Fibroblast of skin of back (primary cell): ENCODE measurements at places on chromosomes 13 and 19.
A peak's percentile ranks its signal among the peaks of the same experiment; 100 is the strongest.

GRCh38 chr13:95954266-95954665 is 98.9 kb downstream of the UGGT2 start:
- no peak for DNase-seq

- no peak for DNase-seq
These were observed 1470.9 kb downstream of the UQCRFS1 start for GRCh38 chr19:27742041-27742440.

- DNase-seq, result no peak
These were observed 6.8 kb downstream of the DCUN1D2 start for GRCh38 chr13:113483504-113484293.

GRCh38 chr13:48906200-48906599 is 69.5 kb upstream of the FNDC3A start:
- no peak for DNase-seq

GRCh38 chr13:101283782-101284181 is 132.5 kb downstream of the NALCN start:
- DNase-seq, result no peak

GRCh38 chr19:1284293-1284978 is 1.2 kb upstream of the EFNA2 start:
- DNase-seq, result no peak

DNA sequence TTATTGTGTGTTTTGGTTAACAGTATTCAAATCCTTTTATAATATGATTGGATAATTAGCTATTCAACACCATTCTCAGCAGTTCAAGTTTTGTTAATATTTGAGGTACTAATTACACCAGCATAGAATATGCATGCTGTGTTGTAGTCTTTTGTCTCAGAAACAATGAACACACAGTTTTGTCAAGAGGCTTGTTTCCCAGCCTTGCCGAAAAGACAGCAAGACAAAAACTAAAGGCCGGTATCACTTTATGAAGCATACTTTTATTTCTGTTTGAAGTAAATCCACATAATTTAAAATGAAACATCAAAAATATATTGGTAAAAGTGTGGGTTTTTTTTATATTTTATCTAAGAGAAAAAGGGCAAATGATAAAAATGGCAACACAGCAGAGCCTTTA is 7.5 kb downstream of the GPR180 start:
- no peak for DNase-seq

DNA sequence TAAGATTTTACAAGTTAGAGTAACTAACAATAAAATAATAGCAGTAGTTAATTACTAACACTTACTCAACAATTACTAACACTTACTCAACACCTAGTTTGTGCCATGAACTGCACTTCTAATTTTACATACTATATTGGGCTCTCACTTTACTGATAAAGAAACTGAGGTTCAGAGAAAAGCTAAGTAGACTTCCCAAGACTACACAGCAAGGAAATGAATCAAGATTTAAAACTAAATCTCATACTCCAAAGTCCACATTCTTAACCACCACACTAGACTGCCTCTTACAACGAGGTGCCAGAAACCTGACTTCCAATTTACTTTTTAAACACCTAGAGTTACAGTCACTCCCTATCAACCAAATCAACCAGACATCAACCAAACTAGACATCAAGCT is 25.1 kb downstream of the RBM26 start:
- no peak for DNase-seq

DNA sequence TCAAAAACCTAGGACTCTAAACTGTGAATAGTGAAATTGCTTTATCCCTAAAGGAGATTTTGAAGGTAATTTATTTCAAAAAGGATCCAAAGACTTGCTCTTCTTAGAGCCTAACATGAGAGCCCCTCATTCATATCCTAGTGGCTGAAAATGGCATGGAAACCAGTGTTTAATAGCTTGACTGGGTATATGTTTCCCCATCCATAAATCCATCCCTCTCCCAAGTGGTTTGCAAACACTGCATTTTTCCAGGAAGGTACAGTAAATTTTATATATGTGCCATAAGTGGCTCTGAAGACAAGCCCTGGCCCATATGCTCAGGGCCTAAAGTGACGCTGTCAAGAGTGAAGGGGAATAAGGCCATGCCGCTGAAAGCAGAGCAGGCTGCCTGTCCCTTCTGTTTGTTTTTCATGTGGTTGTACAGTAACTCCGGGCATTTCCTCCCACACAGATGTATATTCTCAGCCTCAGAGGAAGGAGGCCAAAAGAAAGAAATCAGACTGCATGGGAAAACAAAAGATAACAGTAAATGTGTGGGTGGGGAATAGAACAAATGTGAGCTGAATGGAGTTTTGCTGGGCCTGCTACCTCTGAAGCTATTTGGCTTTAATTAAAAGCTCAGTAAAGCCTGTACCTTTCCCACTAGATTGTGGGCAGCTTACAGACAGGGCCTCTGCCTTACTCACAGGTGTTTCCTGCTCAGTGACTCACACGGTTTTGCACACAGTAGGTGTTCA is 181.9 kb downstream of the PCDH9 start:
- peak; percentile 81 for DNase-seq

- DNase-seq, result no peak
These were observed 598.1 kb downstream of the TBC1D4 start for GRCh38 chr13:74883834-74884233.

DNA sequence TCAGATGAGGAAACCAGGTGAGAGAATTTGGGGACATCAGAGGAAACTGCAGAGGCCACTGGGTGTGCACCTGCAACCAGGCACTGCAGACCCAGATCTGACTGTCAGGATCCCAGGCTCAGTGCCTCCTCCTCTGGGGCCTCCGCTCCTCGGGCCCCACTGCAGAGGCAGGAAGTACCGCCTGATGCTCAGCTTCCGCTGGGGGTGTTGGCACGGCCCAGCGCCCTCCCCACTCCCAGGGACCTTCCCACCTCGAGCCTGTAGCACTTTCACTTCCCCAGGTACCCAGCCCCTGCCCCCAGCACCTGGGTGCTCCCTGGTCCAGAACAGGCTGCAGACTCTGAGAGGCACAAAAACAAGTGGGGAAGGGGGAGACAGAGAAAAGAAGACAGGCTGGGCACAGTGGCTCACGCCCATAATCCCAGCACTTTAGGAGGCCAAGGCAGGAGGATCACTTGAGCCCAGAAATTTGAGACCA is 1.4 kb upstream of the CD37 start:
- no peak for DNase-seq

- no peak for DNase-seq
These were observed 12.7 kb upstream of the DPY19L3 start for GRCh38 chr19:32392901-32393300.

- DNase-seq, result no peak
These were observed 341.4 kb downstream of the LIG4 start for GRCh38 chr13:107873926-107874325.

DNA sequence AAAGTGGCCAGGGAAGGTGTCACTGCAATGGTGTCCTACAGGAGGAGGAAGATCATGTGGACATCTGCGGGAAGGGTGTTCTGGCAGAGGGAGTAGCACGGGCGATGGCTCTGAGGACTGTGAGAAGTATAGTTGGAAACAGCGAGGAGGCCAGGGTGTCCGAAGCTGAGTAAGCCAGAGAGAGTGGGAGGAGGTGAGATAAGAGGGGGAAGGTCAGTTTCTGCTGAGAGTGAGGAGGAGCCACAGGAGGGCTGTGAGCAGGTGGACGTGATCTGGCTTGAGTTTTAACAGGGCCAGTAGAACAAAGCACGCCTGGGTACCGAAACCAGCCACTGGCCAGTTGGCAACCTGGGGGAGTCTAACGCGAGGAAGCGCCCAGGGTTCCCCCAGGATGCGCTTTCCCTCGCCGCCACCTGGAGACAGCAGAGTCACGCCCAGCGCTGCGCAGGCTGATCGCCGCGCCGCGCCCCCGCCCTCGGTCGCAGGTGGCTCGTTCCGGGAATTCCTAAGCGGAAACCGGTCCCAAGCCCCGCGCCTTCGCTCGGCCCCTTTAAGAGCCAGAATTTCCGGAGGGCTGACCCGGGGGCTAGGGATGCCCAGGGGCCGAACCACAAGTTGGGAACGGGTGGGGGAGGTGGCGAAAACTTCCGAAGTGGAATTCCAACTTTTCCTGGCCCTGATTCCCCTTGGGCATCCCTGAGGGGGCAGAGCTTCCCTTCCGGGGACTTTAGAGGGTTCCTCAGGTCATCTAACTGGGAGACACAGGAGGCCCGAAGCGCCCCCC is 1.1 kb upstream of the LSR start:
- DNase-seq, result no peak

GRCh38 chr19:42577016-42577415 is 17.7 kb downstream of the CEACAM8 start:
- no peak for DNase-seq

GRCh38 chr13:31904941-31905824 is 126.4 kb upstream of the FRY start:
- no peak for DNase-seq

- DNase-seq, result peak; percentile 57
These were observed 4.0 kb upstream of the NKPD1 start for GRCh38 chr19:45164577-45165335.

- no peak for DNase-seq
These were observed 5.7 kb downstream of the ADPRHL1 start for GRCh38 chr13:113447596-113447995.

DNA sequence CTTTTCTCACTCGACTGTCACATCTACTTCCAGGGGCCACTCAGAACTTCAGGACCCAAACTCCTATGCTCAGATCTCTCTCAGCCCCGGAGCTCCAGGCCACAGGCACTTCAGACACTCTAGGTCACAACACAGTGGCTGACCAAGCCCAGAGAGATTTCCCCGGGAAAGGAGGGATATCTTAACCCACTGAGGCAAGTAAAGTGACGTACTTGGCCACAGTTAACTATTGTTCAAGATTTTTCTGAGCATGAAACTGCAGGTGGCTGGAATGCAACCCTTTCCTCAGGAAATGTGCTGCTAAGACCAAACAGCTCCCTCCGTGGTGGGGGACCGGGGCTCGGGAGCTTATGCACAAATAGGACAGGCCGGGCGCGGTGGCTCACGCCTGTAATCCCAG is 23.9 kb downstream of the OPA3 start:
- DNase-seq, result no peak

DNA sequence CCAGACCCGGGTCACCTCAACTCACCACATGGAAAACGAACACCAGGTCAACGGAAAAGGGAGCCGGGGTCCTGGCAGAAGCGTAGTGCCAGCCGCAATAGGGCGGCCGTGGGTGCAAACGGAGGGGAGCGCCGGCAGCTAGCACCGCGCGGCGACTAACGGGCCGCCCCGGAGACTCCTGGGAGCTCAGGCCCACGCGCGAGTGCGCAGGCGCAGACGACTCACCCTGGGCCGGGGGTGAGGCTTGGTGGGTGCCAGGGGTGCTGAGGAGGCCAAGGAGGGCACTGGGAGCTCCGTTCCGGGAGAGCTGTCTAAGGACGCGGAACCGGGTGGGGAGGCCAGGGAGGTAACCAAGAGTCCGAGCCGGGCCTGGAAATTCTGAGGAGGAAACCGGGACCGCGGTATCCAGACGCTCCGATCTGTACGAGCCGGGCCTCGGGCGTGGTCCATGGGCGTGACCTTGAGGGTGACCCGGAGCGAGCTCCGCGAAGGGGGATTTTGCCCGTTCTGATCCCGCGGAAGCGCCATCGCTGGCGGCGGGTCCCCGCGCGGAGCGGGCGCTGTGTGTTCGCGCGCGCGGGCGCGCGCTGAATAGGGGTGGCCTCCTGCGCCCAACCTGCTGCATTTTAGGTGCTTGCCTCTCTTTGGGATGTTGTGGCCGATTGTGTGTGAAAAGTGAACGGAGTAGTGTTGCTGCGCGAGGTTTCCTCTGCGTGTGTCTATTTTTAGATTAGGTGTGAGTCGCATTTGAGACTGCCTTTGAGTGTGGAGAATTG is at the start of gene ZNF382:
Gene ZNF382, plus strand, starts transcription at position 213 of the 776 bp plus-strand sequence. CDS start 4,602 bp downstream, outside the sequence.
- peak; percentile 70 for DNase-seq
